ENCODE measurements at places on chromosomes 5 and 9.

- DNase-seq: no peak
These were observed 617 bp downstream of the PTPN3 start for GRCh38 chr9:109497226-109498153.

- no peak for DNase-seq
These were observed 621 bp downstream of the FYB1 start for GRCh38 chr5:39218482-39219402.

DNA sequence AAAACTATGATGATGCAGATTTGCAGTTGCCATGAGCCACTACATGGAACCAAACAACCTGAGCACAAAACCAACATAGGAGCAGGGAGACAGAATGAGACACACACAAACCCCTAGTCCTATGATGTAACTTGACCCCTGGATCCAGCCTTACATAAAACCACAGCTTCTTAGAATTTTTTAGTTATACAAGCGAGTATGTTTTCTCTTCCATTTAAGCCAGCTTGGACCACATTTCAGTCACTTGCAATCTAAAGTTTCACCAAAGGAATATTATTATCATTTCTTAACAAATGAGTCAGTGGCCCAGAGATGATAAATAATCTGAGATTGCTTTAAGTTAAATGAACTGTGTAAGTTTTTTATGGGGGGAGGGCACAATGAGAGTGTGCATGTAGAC lies 6.8 kb downstream of the SPOCK1 start:
- peak; percentile 88 for DNase-seq

- peak; percentile 33 for DNase-seq
These were observed 1.5 kb downstream of the SMIM32 start for GRCh38 chr5:136191304-136192014.

- no peak for DNase-seq
These were observed 5.0 kb downstream of the S1PR3 start for GRCh38 chr9:88996046-88996920.

- no peak for DNase-seq
These were observed 108.1 kb upstream of the IER5L start for GRCh38 chr9:129285979-129286772.

GRCh38 chr9:113973963-113974413 lies 97.9 kb downstream of the ZNF618 start:
- DNase-seq: peak; percentile 45

DNA sequence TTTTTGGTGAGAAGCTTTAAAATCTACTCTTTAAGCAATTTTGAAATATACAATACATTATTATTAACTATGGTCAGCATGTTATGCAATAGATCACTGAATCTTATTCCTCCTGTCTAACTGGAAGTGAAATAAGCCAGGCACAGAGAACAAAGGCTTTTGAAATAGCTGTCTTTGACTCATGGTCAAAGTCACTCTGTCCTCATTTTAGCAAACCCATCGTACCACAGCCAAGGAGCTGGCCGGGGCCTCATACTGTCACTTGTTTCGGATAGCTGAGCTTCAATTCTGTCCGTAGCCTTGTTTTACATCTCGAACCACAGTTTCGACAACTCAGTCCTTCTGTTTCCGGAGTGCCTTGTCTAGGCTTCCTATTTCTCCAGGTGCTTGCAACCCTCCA lies 19.2 kb downstream of the ADCY2 start:
- no peak for DNase-seq

GRCh38 chr9:79213417-79214125 lies 358.2 kb upstream of the TLE4 start:
- DNase-seq: peak; percentile 62

- peak; percentile 49 for DNase-seq
These were observed 214.3 kb upstream of the GRIA1 start for GRCh38 chr5:153276151-153276550.

- DNase-seq: no peak
These were observed 30.6 kb downstream of the NKX2-5 start for GRCh38 chr5:173204185-173204979.

DNA sequence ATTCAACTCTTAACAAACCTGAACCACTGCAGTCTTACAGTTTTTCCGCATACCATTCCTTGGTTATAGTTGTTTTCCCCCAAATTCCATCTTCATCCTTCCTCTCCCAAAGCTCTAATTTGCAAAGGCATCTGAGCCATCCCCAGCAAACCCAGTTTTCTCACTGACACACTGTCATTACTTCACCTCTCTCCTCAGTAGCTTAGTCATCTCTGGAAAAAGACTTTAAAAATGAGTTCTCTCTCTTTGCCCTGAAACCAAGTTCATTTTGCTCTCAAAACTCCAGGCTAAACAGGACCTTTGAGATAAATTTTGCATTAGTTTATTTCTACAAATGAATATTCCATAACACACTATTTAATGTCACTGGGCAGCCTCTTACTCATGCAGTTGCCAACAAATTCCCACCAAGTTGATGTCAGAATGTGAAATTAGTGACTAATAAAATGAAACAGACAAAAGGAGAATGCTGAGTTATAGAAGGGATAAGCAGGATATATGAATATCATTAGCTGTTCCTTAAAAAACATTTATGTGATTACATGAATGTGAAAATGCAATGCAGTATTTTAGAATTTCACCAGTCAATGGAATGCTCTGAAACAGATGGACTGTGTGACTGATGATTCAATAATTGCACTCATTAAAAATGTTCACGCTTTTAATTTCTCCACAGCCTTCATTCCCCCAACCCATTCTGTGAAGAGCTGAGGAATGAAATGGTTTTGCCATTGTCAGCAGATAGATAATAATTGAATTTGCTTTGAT lies 107.4 kb upstream of the DMAC1 start:
- peak; percentile 23 for DNase-seq

- no peak for DNase-seq
These were observed 24.8 kb downstream of the DAB2IP start for GRCh38 chr9:121675969-121676822.

DNA sequence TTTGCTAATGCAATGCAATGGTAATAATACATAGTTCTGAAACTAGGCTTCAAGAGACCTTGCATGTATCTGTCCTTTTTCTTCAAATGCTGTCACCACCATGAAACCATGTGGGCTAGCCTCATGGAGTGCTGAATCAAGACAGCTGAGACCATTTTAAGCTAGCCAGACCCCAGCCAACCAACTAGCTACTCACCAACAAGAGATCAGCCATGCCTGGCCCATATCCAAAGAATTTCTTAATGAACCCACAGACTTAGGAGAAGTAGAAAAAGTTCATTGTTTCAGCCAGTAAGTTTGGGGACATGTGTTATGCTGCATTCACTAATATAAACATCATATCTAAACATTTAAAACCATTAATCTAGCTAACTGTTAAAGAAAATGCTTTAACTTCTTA lies 139.8 kb upstream of the EDIL3 start:
- DNase-seq: peak; percentile 45

DNA sequence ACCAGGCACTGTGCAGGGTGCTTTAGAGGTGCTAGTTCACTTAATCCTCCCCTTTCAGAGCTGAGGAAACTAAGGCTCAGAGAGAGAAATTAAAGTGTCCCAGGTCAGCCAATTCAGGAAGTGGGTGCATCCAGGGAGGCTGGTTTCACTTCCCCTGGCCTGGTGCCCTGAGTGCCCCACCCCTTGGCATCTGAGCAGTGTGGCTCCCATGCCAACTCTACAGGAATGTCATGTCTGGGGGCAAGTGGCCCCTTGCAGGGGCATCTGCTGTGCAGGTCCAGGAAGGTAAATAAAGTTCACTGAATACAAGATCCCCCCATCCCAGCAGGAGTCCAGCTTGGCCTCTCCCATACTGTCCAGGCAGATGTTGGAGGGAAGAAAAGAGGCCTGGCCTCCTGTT lies 4.4 kb upstream of the N4BP3 start:
- DNase-seq: no peak

GRCh38 chr5:433836-434235 lies 9.1 kb upstream of the EXOC3 start:
- no peak for DNase-seq

- DNase-seq: peak; percentile 35
These were observed 8.4 kb upstream of the CERCAM start for GRCh38 chr9:128412120-128412790.

DNA sequence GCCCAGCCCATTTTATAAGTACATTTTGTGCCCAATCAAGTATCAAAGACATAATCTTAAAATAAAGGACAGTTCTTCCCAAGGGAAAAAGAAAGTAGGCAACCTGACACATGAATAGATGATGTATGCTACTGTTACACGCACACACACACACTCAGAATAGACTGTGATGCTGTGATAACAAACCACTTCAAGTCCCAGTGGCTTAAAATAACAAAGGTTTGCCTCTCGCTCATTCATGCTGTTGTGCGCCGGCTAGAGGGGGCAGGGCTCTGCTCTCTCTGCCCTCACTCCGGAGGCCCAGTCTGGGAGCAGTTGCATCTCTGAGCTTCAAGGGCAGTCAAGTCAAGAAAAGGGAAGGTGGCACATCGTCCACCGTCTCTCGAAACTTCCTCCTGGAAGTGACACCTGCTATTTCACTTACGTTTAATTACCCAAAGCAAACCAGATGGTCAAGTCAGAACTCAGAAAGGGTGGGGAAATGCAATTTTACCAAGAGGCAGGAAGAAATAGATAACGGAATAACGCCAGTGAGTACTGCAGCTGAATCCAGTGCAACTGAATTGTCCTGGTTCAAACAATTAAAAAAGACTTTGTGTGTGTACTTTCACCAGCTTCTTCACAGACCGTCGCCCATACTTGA lies 43.3 kb downstream of the ANKRD33B start:
- peak; percentile 26 for DNase-seq

DNA sequence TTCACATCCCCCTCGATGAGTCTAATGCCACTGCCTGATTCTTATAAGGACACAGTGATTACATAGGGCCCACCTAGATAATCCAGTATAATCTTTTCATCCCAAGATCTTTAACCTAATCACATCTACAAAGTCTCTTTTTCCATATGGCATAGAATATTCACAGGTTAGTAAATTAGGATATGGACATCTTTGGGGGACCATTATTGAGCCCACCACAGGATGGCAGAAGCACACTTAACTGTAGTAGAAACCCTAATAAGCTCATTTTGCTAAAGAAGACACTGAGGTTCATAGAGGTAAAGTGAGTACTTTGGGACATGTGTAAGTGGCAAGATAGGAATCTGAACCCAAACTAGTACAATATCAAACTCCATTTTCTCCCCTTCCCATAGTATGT lies 38.9 kb downstream of the ASTN2 start:
- DNase-seq: no peak

- no peak for DNase-seq
These were observed 336.6 kb upstream of the DAB2 start for GRCh38 chr5:39761199-39761950.

GRCh38 chr5:110414360-110414759 lies 312.1 kb downstream of the TMEM232 start:
- peak; percentile 48 for DNase-seq

- DNase-seq: no peak
These were observed 385.1 kb downstream of the SEMA5A start for GRCh38 chr5:9160747-9161146.

DNA sequence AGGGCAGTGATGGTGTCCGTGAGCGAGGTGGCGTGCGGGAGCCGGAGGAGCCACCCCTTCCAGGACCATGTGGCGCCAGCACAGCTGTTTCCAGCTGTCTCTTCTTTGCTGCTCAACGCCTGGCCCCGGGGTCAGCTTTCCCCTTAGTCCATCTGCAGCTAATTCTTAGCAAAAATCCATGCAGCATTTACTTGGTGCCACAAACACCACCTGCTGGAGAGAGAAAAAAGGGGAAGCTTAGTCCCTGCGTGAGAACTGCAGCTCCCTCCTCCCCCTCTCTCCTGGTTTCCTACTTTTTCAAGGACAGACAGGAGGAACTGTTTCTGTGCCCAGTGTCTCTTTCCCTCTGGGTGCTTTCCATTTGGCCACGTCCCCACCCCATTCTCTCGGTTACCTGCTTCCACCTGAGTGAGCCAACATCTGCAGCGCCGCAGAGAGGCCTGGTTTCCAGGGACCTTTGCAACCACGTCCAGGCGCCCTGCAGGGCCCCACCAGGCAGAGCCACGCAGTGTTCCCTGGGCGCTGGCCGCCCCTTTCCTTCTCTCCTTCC lies 3.4 kb downstream of the SLC6A19 start:
- no peak for DNase-seq

GRCh38 chr5:157545610-157546310 lies 29.8 kb downstream of the ADAM19 start:
- DNase-seq: no peak

DNA sequence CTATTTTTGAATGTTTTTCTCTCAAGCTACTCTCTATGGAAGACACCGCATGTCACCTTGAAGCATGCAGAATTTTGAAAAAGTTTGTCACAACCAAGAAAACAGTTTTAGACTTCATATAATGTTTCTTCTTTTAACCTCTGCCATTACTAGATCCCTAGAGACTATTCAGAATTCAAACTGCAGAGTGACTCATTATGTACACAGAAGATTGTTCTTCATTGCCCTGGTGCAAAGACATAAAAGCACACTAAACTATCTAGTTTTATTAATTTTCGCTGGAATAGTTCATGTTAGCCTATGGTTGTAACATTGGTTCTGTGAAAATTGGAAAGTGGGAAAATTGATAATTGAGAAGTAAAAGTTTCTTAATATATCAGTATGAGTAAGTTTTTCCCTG lies 18.4 kb downstream of the F2RL2 start:
- peak; percentile 58 for DNase-seq

- no peak for DNase-seq
These were observed 243.1 kb downstream of the DENND1A start for GRCh38 chr9:123686829-123687192.

DNA sequence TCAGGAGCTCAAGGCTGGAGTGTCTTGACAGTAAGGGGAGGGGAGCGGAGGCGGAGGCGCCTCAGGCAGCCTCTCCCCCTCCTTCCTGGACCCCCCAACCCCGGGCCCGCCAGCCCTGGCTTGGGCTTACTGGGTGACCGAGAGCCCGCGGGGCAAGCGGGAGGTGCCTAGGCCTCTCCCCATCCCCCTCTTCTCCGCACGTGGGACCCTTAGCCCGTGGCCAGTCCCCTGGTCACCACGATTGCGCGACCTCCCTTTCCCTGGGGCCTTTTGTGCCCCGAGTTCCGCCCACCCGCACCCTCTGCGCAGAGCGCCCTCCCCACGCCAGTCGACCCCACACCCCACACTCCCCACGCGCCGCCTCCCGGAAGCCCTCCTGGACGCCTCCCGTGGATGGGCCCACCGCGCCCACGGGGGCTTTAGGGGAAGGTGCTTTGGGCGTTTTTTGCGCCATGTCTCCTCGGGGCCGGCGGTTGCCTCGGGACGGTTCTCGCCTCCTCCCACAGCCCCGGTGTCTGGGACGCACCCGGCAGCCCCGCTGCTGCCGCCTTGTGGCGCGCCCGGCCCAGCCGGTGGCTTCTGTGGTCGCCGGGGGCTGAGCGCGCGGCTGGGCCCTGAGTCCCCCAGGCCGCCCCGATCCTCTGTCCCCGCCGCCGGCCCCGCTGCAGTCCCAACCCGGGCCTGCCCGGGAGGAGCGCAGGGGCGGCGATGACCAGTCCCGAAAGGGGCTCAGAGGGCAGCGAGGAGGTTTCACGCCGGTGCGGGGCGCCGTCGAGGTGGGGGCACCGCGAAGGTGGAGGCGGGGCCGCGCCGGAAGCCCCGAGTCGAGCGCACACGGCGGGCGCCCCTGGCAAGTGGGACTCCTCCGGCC lies 3.2 kb downstream of the TOR4A start:
- DNase-seq: no peak
